ENCODE measurements at places on chromosomes 16 and 17.
A peak's percentile ranks its signal among the peaks of the same experiment; 100 is the strongest.

GRCh38 chr17:692116-692515, 22.5 kb downstream of the VPS53 start:
- no peak for DNase-seq

DNA sequence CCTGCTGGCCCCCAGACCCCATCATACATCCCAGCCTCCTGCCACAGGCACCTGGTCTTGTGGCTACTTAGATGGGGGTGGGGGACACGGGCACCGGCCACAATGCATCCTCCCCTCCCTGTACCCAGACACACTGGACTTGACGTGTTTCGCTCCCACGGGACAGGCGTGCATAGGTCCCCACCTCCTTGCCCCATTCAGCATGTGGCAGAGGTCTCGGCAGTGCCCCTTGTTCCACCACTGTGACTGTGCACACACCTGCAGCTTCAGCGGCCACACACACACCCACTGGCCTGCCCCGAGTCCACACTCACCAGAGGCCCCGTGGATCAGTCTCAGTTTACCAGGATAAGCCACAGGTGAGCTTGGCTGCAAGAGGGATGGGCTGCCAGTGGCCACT, 109.6 kb downstream of the ENGASE start:
- no peak for DNase-seq

- DNase-seq, result no peak
These were observed 609.9 kb upstream of the RBFOX1 start for GRCh38 chr16:6722786-6723185.

DNA sequence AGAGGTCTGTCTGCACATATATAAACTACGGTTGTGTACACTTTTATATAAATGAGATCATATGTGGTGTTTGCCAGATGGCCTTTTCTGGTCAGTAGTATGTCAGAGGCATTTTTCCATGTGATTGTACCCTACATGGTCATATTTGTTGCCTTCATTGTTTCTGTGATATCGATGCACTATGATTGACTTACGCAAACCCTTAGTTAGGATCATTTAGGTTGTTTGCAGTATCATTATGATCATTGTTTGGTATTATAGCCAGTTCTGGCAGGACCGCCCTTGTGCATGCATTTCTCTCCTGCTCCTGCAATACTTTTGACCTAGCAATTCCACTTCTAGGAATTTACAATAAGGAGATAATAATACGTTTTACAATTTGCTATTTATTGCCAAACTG, 169.1 kb downstream of the MSI2 start:
- no peak for DNase-seq

GRCh38 chr17:42018339-42018738, 1.1 kb upstream of the DNAJC7 start:
- DNase-seq, result no peak

GRCh38 chr17:28368306-28368831, 1.7 kb downstream of the VTN start:
- no peak for DNase-seq

GRCh38 chr16:50021544-50021943, 3.5 kb upstream of the CNEP1R1 start:
- no peak for DNase-seq

- DNase-seq, result peak; percentile 70
These were observed 4.4 kb downstream of the CBX4 start for GRCh38 chr17:79834565-79835469.

GRCh38 chr16:73725156-73725555, 571.5 kb upstream of the PSMD7 start:
- no peak for DNase-seq

DNA sequence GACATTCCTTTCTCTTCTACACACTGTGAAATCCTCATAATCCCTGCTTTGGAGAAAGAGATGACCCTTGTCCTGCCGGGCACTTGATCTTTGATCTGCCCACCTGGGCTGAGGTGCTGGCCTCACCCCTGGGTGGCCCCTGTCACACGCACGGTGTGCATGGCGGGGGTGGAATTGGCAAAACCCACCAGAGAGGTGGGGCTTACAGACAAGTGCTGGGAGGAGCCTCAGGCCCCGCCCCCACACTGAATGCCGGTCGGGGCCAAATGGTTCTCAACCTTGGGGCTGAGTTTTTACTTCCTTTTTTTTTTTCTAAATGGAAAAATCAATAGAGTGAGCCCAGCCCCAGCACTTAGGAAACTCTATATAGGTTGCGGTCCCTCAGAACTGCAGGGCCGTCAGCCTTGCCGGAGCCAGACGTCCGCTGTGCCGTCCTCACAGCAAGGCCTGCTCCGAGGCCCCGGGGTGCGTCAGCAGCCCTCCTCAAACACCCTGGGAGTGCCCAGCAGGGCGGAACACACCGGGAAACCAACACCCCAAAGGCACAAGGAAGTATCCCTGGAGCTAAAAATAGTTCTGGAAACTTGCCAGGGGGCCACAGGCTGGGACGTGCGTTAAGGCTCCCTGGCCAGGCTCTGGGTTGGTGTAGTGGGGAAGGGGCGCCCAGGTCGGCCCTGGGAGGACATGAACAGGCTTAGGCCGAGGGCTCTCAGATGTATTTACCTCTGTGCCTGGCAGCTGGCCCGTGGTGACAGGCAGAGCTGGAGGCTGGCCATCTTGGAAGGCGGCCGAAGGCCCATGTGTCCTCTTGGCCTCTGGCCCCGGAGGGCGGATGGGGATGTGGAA, 11.0 kb downstream of the GPRC5C start:
- peak; percentile 51 for DNase-seq

GRCh38 chr17:35773679-35774425, 13.2 kb downstream of the C17orf50 start:
- no peak for DNase-seq

GRCh38 chr17:7843536-7844291, 9.7 kb downstream of the KDM6B start:
- peak; percentile 93 for DNase-seq

DNA sequence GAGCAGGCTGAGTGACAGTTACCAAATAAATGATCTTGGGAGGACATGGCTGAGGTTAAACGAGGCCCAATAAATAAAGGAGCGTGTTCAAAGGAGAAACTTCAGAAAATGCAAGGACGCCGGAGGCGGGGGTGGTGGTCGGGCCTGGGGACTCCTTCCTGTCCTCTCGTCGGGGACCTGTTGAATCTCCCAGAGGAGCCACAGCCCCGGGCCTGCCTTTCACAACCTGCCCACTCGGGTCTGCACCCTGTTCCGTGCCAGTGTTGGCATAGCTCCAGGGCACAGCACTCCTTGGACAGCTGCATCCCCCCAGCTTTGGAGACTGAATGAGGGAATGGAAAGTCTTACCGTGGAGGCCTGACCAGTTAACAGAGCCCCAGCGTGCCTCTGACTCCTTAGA, 8.1 kb upstream of the TBX4 start:
- no peak for DNase-seq

- DNase-seq, result no peak
These were observed 127.5 kb downstream of the SOCS1 start for GRCh38 chr16:11128211-11129141.

All from activated naive CD8-positive, alpha-beta T cell treated with anti-CD3 and anti-CD28 coated beads, Interleukin-2, amount 50 U/mL, for 24 hours (primary cell).